Activated CD4-positive, alpha-beta memory T cell treated with anti-CD3 and anti-CD28 coated beads, Interleukin-2, amount 10 ng/mL, durations not matched to agents 7 days and 5 days (primary cell): ENCODE measurements at places on chromosomes 5 and 9. TPM values are rescaled to one million over a fixed set of nuclear protein-coding genes. Genes with fewer than 3 reads are reported as not detected.

- peaks cover 63% of the 10 kb centered on the region for H3K36me3 ChIP-seq
- no peak overlapping the region for H3K27ac ChIP-seq
- H3K27me3 ChIP-seq: no peaks in the 10 kb centered on the region
- H3K4me3 ChIP-seq: no peak overlapping the region
- H3K4me1 ChIP-seq: peaks cover 28% of the 10 kb centered on the region
Measured at GRCh38 chr9:21001581-21001980, 29.9 kb downstream of the HACD4 start.

- no peak for DNase-seq
- no peak overlapping the region for H3K4me3 ChIP-seq
- H3K27me3 ChIP-seq: no peaks in the 10 kb centered on the region
Measured at GRCh38 chr5:117945258-117945657, 1043.1 kb downstream of the DTWD2 start.

GRCh38 chr5:133390416-133391353, 221.7 kb downstream of the FSTL4 start:
- peak; percentile 10 for DNase-seq
- no peak overlapping the region for H3K4me3 ChIP-seq
- no peak overlapping the region for H3K27ac ChIP-seq

DNA sequence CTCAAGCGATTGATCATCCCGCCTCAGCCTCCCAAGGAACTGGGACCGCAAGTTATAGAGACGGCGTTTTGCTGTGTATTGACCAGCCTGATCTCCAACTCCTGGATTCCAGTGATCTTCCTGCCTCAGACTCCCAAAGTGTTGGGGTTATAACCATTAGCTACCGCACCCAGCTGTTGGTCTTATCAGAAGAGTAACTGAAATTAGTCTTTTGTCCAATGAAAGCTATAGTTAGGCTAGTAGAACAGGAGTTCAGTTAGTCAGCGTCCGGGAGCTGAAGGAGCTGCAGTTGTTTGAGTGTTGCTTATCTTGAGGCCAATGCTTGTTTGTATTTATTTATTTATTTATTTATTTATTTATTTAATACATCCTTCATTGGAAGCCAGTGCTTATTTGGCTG, 3.2 kb upstream of the MIGA2 start:
- no peaks in the 10 kb centered on the region for H3K36me3 ChIP-seq
- no peak for DNase-seq
- no peak overlapping the region for H3K4me3 ChIP-seq
- no peak overlapping the region for H3K27ac ChIP-seq
- H3K4me1 ChIP-seq: peaks cover 28% of the 10 kb centered on the region

The ABLIM3 gene
- 0.08 TPM for total RNA-seq

The GRXCR2 gene
- total RNA-seq: not detected

DNA sequence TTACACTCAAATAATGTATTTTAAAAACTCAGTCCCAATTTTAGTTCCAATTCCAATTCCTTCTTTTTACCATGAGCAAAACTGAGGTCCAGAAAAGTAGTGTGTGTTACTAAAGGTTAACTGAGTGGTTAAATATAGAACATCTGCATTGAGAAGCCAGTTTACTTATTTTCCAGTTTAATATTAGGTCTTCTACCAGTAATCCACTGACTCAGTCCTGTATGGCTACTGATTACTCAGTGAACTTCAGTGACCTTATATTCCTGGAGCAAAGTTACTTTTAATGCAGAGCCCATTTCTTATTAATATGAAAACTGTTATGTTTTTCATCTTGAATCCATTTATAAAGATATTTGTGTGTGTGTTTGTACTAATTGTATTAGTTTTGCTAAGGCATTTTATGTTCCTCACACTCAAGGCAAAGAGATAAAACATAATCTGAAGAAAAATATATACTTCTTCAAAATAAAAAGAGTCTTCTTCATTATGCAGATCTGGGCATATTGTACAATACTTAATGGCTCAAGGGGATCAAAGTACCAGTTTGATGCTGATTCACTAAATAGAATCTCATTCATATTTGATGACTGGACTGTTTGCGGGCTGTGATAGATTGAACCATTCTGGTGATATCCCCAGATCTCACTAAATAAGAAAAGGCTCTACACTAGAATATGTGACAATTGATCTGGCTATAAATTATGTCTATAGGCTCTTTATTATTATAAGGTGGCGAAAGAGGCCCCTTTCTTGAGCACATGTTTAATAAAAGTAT, 60.8 kb downstream of the DMXL1 start:
- H3K36me3 ChIP-seq: peaks cover 55% of the 10 kb centered on the region
- no peak overlapping the region for H3K27ac ChIP-seq
- no peaks in the 10 kb centered on the region for H3K27me3 ChIP-seq
- H3K4me3 ChIP-seq: no peak overlapping the region
- H3K4me1 ChIP-seq: no peaks in the 10 kb centered on the region

The MARCOL gene
- not detected for total RNA-seq

The MZB1 gene
- total RNA-seq: 48.1 TPM

GRCh38 chr5:33195431-33196165, 245.2 kb upstream of the TARS1 start:
- no peaks in the 10 kb centered on the region for H3K4me1 ChIP-seq
- DNase-seq: no peak
- H3K27ac ChIP-seq: no peak overlapping the region
- no peaks in the 10 kb centered on the region for H3K27me3 ChIP-seq
- no peak overlapping the region for H3K4me3 ChIP-seq

The CER1 gene
- total RNA-seq: not detected

The CCL27 gene
- not detected for total RNA-seq

GRCh38 chr5:154526231-154527226, 48.5 kb upstream of the HAND1 start:
- no peaks in the 10 kb centered on the region for H3K4me1 ChIP-seq
- peaks cover 26% of the 10 kb centered on the region for H3K27me3 ChIP-seq
- no peak overlapping the region for H3K27ac ChIP-seq

GRCh38 chr5:180157866-180158265, 51.1 kb downstream of the RASGEF1C start:
- DNase-seq: no peak
- no peak overlapping the region for H3K27ac ChIP-seq
- no peaks in the 10 kb centered on the region for H3K4me1 ChIP-seq
- H3K4me3 ChIP-seq: no peak overlapping the region
- peaks cover 8% of the 10 kb centered on the region for H3K27me3 ChIP-seq
- H3K36me3 ChIP-seq: no peaks in the 10 kb centered on the region

- no peaks in the 10 kb centered on the region for H3K4me1 ChIP-seq
- no peak overlapping the region for H3K27ac ChIP-seq
- no peaks in the 10 kb centered on the region for H3K27me3 ChIP-seq
- no peaks in the 10 kb centered on the region for H3K36me3 ChIP-seq
- no peak for DNase-seq
Measured at GRCh38 chr5:98570661-98571191, 202.7 kb upstream of the RGMB start.

GRCh38 chr9:121498150-121498486, 1.5 kb downstream of the GGTA1 start:
- H3K4me3 ChIP-seq: no peak overlapping the region
- H3K36me3 ChIP-seq: no peaks in the 10 kb centered on the region
- H3K4me1 ChIP-seq: peaks cover 20% of the 10 kb centered on the region
- DNase-seq: peak; percentile 45
- peaks cover 50% of the 10 kb centered on the region for H3K27me3 ChIP-seq

The RMRP gene
- 9,885 TPM for total RNA-seq

- H3K4me1 ChIP-seq: no peaks in the 10 kb centered on the region
- H3K27me3 ChIP-seq: no peaks in the 10 kb centered on the region
- no peak for DNase-seq
- no peaks in the 10 kb centered on the region for H3K36me3 ChIP-seq
- no peak overlapping the region for H3K27ac ChIP-seq
Measured at GRCh38 chr5:92574023-92574422, 1007.0 kb downstream of the NR2F1-AS1 start.

DNA sequence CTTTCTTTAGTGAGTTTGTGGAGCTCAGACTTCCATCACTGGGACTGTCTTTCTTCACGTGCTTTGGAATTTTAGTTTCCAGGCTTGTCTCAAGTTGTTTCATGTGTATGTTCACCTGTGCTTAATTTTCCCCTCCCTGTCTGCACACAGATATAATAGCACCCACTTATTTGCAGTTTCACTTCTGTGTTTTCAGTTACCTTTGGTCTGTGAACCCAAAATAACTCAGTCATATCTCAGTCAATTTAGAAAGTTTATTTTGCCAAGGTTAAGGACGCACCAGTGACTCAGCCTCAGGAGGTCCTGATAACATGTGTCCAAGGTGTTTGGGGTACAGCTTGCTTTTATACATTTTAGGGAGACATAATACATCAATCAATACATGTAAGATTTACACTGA, 330.4 kb downstream of the ICE1 start:
- H3K36me3 ChIP-seq: no peaks in the 10 kb centered on the region
- H3K27ac ChIP-seq: no peak overlapping the region
- no peak for DNase-seq
- H3K27me3 ChIP-seq: peaks cover 3% of the 10 kb centered on the region
- H3K4me1 ChIP-seq: peaks cover 5% of the 10 kb centered on the region

GRCh38 chr5:154236011-154236410, 45.5 kb downstream of the GALNT10 start:
- no peak overlapping the region for H3K27ac ChIP-seq
- no peaks in the 10 kb centered on the region for H3K27me3 ChIP-seq
- DNase-seq: no peak
- H3K4me3 ChIP-seq: no peak overlapping the region
- peaks cover 4% of the 10 kb centered on the region for H3K36me3 ChIP-seq

DNA sequence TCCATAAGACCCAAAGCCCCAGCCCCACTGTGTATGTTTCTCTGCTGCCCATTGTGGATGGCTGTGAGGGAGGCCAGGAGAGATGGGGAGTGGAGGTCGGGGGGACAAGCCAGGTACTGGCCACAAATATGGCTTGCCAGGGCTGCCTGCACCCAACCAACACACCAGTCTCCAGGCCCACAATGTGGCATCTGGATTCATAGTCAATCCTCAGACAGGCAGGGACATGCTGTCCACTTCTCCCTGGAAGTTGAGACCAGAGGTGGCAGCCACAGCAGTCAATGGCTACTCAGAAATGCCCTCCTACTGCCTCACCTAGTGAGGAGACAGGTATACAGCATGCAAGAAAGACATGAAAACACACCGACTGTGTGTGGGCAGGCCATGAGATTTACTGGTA, 61.2 kb upstream of the SLC25A51 start:
- no peak overlapping the region for H3K4me3 ChIP-seq
- H3K27me3 ChIP-seq: no peaks in the 10 kb centered on the region
- no peaks in the 10 kb centered on the region for H3K36me3 ChIP-seq
